ENCODE measurements at places on chromosomes 7 and 10.

DNA sequence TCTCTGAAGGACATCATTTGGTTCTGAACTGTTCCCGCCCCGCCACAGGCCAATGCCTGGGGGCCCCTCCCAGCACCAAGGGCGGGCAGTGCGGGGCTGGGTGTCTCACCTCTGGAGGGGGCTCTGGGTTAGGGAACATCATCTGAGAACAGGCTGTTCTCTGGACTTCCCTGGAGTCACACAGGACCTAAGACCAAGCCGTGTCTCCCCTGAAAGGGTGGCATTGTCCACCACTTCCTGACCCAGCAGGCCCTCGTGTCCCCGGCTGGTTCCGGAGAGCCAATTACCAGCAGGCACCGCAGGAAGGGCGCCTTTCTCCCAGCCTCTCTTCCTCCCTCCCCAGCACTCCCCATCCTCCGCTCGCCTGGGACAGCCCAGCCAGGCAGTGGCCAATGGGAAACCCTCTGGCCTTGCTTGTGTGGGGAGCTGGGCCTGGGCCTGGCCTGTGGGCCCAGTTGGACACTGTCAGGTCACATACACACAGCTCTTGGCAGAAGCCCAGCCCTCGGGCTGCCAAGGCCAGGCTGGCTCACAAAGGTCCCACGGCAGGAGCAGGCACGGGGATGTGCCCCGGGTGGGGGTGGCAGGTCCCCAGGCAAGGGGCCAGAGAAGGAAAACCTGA, 119.5 kb downstream of the SPDYE5 start:
- no peak for DNase-seq

- DNase-seq, result no peak
These were observed 196.0 kb upstream of the IMMP2L start for GRCh38 chr7:111758332-111758731.

- DNase-seq, result no peak
These were observed 149.0 kb downstream of the ARHGAP21 start for GRCh38 chr10:24574578-24575155.

DNA sequence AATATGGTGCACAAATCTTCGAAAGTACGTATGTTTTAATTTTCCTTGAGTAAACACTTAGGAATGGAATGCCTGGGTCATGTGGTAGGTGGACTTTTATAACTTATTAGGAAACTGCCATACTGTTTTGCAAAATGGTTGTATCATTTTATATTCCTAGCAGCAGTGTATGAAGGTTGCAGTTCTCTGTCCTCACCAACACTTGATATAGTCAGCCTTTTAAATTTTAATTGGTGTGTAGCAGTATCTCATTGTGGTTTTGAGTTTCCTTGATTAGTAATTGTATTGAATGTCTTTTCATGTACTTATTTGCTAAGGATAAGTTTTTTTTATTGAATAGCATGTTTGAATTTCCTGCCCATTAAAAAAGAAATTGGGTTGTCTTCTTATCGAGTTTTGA, 926 bp upstream of the PCBD1 start:
- DNase-seq, result no peak

DNA sequence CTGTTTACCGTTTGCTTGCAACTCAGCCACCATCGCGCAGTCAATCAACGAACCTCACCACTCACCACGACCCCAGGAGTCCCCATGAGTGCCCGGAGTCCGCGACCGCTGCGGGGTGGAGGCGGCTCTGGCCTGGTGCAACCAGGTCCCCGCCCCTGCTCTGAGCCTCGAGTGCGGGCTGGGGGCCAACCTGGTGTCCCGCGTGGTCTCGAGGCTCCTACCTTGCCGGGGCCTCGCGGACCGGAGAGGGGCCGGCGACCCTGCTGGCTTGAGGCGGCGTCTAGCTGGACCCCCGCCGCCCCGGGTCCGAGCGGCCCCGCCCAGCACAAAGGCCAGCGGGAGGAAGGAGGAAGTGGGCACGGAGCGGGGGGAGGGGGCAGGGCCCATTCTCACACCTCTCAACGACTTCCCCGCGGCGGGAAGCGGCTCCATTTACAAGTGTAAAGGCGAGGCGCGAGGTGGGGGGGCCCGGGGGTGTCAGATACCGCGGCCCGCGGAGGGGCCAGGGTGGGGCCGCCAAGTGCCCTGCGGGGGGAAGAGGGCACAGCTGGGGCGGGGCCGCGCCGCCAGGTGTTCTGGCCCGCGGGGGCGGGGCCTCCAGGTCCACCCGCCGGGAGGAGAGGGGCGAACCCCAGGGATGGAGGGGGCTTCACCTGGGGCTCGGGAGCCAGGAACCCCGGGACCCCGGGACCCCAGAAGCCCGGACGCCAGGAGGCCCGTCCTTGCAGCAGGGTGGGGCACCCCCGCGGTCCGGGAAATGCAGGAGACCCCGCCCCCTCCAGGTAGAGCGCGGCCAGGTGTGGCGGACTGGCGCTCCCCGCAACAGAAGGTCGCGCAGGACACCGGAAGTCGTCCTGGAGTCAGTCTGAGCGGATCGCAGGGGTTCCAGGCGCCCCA, 8.6 kb downstream of the CTBP2 start:
- no peak for DNase-seq

DNA sequence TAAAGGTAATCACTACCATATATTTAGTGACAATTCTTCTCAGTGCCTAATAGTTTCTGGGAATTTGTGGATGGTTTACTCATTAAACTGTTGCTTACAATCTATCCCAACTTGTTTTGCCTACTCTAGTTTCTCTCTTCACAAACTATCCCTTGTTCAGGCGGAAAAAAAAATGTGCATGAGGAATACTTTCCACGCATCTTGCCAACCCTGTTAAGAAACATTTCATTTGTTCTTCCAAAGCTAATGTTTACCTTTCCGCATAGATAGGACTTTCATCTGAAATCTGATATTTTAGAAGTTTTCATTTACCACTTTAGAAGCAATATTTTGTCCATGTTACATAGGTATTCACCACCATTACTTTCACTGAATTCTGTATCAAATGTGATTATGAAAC, 191.9 kb downstream of the MDFIC start:
- DNase-seq, result no peak

- peak; percentile 17 for DNase-seq
These were observed 34.6 kb downstream of the CHST3 start for GRCh38 chr10:71998840-71999194.

- no peak for DNase-seq
These were observed 148.1 kb downstream of the POU6F2 start for GRCh38 chr7:39125846-39126245.

DNA sequence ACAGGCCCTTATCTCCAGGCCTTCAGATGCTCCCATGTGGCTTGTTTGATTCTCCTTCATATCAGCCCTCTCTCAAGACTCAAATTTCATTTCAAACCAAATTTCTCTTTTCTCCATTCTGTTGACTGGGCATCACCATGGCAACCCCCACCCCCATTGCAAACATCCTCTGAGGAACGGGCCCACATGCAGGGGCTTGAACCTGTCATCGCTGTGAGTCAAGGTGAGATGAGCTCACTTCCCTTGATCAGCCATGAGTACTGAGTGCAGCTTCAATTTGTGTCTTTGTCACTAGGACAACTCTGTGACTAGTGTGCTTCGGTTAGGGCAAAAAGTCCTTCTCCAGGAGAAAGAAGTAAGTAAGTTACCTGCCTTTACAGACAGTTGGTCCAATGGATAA, 41.9 kb downstream of the CALML3 start:
- no peak for DNase-seq

DNA sequence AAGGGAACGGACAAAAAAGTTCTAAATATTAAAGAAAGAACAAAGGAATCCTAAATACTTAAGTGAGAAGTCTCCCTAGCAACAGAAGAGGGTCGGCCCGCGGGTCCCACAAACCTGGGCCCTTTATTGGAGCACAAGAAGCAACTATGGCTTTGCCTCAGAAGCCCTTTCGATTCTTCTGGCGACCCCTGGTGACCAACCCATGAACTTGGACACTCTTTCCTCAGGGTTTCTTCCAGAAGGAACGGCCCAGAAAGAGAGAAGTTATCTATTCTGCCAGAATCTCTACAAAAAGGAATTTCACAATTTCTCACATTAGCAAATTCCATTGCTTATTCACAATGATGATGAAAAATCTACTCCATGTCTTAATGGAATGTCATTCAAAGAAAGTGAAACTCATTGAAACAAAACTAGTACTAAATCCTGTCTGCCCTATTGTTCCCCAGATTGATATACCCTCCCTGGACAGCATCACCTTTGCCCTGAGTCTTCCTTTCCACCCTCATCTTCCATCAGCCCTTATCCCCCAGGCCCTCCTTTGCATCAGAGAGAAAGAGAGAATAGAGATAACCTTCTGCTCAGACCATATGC, 43.7 kb downstream of the CPVL start:
- no peak for DNase-seq

DNA sequence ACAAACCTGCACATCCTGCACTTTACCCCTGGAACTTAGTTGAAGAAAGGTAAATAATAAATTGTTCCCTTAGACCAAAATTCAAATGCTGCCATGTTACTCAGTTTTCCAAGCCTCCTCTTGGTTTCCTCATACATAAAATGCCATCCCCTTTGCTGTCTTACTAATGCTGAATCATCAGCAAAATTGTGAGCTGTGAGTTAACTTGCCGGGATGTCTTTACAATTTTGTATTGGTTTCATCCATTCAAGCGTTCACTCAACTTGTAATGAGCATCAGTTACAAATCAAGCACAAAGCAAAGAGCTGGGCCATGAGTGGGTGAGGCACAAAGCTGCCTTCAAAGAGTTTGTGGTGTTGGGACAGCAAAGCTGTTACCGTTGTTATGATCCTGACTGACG, 395.8 kb upstream of the ZMIZ1 start:
- DNase-seq, result no peak

GRCh38 chr7:28573651-28574301, 161.5 kb downstream of the CREB5 start:
- DNase-seq, result no peak

DNA sequence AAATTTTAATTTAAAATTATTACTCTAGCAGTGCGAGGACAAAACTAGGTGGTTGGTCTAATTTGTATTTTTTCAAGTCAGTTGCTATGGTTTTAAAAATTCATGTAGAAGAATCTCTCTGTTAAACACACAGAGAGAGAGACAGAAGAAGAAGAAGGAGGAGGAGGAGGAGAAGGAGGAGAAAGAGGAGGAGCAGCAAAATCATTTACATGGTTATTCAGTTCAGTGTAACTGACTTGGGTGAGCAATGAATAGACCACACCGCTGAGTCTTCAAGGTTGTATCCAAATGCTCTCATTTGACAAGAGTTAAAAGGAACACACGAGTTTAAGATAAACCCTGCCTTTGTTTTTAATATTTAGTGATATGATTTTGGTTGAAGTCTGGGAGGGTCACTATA, 131.1 kb downstream of the PDE1C start:
- DNase-seq, result no peak

DNA sequence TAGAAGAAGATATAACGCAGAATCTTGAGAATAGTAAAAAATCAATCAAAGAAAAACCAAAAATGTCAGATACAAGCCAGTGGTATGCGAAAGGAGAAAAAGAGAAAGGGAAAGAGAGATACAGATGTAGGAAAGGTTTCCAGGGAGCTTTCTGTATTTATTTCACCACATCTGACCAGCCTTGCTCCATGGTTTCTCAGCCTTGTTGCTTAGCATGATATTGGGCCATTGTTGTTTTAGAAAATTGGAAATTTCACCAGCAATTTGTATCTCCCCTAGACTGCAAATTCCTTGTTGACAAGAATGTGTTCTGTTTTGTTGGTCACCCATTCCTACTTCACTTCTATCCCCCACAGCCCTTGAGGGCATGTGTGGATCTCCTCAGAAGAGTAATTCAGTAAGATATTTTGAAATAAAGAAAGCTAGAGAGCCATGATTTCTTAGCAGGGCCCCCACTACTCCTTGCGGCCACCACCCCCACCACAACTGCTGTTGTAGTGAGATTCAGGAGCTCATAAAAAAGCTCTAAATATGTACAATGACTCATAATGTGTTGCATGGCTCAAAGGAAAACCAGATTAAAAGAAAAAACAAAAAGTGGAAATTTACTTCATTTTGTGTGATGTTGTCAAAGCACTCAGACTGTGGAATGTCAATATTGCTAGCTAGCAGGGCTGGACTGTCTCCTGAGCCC, 138.7 kb downstream of the CHRM2 start:
- no peak for DNase-seq

DNA sequence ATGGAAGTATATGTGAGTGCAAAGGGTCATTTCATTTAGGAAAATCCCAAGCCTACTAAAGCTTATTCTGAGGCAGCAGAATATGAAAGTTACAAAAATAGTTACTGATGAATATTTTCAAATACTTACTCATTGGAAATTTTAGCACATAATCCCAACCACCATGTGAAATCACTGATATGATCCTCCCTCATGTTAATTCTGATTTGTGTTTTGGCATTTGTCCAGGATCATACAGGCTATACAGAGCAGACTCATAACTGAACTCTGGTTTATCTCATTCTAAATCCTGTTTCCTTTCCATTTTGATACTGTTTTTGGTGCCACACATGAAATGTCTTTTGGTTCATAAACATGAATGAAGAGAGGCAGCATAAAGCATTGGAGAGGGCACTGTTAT, 3.4 kb upstream of the FAM24B start:
- DNase-seq, result no peak

DNA sequence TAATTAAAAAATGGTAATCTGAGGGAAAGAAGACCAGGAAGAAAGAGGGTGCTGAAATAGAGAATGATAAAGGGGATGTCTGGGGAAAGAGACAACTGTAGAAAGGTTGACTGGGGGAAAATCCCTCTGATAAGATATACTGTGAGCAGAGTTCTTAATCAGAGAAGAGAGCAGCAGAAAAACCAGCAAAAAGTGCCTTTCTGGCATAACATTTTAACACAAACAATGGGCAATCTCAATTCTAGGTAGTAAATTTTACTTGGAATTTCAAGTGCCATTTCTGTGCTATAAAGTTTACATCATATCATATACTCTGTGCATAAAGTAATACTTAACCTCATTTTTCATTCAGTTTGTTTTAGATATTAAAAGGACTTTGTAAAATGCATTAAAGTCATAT, 251.9 kb upstream of the HGF start:
- no peak for DNase-seq

DNA sequence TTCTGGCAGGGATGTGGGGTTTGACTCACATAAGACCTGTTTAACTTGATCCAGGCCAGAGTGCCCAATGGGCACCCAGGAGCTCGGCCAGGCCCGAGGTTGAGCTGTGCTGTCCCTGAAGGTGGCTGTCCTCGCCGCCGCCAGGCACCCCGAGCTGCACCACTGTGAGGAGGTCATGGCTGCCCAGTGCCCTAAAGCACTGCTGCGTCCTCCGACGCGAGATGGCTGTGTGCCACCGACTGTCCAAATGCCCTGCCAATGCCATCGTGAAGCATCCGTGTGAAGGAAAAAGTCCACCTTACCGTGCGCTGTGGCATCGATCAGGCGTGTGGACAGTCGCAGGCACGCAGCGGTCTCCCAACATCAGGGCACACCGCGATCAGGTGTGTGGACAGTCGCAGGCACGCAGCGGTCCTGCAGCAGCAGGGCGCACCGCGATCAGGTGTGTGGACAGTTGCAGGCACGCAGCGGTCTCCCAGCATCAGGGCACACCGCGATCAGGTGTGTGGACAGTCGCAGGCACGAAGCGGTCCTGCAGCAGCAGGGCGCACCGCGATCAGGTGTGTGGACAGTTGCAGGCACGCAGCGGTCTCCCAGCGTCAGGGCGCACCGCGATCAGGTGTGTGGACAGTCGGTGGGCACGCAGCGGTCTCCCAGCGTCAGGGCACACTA, 120.3 kb downstream of the VIPR2 start:
- no peak for DNase-seq

Data from T1000 (cell line).